ENCODE measurements at places on chromosomes 11 and 22. TPM values are rescaled to one million over a fixed set of nuclear protein-coding genes. Genes with fewer than 3 reads are reported as not detected.

GRCh38 chr11:63879598-63880402 is 37.2 kb downstream of the RCOR2 start:
- DNase-seq = no peak

The PRR5L gene
- polyA plus RNA-seq = 7.8 TPM

The SLC25A18 gene
- polyA plus RNA-seq = 0.58 TPM

The NCF4 gene
- polyA plus RNA-seq = 2.9 TPM

All from forelimb muscle (tissue), 1 donor.